ENCODE measurements at places on chromosomes 2 and 18.
A peak's percentile ranks its signal among the peaks of the same experiment; 100 is the strongest.

GRCh38 chr18:58748899-58749595 is 77.8 kb downstream of the MALT1 start:
- DNase-seq = no peak

GRCh38 chr2:179311101-179311500 is 46.5 kb upstream of the SESTD1 start:
- no peak for DNase-seq

DNA sequence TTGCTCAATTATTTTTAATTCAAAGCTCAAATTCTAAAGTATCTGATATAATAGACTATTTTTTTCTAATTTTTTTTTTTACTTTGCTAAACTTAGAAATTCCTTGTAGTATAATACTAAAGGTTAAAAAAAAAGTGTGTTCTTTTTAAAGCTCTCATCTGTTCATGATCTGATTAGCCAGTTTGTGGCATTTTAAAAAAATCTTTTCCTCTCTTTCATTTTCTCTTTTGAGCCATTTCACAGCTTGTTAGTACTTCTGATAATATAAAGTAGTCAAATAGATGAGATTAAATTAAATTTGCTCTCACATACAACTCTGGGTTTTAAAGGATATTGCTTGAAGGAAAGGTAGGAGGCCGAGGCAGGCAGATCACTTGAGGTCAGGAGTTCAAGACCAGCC is 40.7 kb upstream of the NEMP2 start:
- no peak for DNase-seq

- peak; percentile 93 for DNase-seq
Measured at GRCh38 chr2:191247381-191248057, 2.3 kb downstream of the MYO1B start.

DNA sequence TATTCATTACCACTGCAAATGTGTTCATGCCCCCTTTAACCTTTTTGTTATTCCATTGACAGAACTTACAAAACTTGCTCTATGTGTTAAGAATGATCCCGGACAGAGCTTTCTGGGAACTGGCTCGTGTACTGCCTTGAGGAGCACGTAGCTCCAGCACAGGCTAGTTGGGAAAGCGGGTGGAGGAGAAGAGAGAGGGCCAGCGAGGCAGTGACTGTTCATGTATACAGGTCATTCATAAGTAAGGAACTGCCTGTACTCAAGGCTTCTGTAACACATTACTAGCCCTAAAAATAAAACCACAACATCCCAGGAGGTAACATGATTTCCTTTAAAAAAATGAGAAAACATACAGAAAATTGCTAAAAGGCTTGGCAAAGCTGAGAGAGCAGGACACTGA is 109.0 kb downstream of the STK39 start:
- peak; percentile 6 for DNase-seq

DNA sequence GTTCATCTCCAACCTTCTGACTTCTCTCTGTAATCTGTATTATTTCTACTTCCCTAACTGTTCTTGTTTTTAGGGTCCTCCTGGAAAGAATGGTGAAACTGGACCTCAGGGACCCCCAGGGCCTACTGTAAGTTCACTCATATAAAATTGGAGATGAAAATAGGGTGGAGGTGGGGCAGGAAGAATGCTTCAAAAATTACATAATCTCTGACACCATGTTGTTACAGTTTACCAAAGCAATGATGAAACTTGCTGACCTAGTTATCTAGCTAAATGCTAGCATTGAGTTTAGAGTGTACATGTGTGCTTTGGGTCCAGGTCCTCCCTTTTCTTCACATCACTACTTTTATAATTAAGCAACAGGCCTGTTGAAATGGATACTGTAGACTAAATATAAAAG is 23.1 kb downstream of the COL3A1 start:
- DNase-seq = no peak

- DNase-seq = no peak
Measured at GRCh38 chr2:56084111-56084901, 99.5 kb upstream of the CCDC85A start.

- no peak for DNase-seq
Measured at GRCh38 chr2:86485103-86485502, 43.9 kb downstream of the KDM3A start.

DNA sequence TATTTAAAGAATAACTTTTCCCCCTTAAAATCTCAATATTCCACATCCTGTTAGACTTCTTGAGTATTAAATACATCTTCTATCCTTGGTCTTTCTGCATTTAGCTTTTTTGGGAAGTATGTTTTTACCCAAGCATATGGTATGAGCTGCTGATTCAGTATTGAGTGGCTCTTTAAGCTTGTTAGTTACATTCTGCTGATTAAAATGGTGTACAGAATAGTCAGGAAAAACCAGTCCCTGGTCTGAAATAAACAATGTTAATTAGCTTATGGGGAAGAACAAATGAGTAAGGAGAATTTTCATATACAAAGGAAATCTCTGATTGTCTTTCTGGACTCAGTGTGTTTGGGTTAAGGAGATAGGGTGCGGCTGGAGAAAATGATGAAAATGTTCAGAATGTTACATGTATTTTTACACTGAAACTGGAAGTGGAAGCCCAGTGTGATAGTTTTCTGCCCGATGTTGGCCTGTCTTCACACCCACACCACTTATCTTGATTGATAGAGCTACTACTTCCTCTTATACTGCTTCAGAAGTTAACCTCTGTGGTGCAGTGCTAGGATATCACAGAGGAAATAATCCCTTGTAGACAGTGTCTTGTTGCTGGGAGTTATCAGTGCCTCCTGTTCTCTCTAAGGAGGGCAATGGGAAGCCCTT is 84.0 kb downstream of the MSH2 start:
- DNase-seq = no peak

DNA sequence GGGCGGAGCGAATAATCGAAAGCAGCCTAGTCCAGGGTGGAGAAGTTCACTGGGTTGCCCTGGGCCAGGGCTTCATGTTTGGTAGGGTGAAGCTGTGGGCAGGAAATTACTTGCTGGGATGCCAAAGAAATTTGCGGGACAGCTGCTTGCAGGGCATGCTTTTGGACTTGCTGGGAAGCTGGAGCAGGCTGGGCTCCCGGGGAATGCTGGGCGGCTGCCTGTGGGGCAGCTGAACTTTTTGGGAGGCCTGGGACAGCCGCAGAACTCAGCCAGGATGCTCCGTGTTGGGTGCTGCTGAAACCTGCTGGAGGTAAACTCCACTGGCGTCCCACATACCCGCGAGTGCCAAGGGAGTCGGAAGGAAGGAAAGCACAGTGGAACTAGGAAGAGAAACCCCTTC is 31.9 kb downstream of the ASB1 start:
- no peak for DNase-seq

DNA sequence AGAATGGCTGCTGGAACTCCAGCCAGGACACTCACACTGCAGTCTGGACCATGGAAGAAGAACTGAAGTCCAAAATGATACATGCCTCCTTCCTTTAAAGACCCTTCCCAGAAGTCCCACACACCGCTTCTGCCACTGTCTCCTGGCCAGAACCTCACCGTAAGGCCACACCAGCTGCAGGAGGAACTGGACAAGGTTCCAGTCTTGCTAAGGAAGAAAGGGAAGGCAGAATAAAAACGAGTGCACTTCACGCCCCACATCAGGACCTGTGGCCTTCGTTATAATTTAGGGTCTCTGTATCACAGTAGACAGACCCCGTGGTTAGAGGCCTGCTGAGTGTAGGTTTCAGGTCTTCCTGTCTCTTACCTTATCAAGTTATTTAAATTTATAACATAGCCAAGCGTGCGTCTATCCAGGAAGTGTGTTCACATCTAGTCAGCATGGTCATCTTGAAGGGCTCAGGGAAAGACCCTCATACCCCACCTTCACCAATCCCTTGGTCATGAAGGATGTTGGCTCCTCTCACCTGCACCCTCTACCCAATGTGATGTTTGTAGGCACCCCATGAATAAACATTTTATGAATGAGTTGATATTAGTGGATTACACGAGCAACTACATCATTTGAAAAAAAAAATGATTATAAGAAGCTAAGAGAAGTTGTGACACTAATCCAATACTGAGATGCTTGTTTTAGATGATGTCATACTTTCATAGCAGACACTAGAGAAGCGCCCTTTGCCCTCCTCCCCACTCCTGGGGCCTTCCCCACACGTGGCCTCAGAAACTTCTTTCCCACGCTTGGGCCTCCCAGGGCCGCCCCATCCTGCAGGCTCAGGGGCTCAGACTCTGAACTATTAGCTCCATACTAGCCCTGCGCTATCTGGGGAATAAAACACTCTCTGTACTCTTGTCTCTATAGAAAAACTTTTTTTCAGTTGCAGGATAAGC is 157.6 kb downstream of the FAM210A start:
- no peak for DNase-seq

DNA sequence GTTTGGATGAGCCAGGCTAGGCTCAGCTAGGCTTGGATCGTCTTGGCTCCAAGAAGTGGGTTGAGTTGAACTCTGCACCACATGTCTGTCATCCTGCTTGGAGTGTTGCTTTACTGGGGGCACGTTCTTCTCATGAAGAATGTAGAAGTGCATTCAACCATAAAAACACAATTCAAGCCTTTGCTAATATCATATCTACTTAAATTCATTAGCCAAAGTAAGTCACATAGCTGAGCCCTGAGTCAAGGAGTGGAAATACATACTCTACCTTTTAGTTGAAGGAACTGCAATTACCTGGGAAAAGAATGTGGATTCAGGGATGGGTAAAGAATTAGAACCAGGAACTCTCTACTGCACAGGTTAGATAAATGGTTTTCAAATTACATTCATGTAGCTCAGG is 360.4 kb upstream of the KCNH7 start:
- DNase-seq = no peak

DNA sequence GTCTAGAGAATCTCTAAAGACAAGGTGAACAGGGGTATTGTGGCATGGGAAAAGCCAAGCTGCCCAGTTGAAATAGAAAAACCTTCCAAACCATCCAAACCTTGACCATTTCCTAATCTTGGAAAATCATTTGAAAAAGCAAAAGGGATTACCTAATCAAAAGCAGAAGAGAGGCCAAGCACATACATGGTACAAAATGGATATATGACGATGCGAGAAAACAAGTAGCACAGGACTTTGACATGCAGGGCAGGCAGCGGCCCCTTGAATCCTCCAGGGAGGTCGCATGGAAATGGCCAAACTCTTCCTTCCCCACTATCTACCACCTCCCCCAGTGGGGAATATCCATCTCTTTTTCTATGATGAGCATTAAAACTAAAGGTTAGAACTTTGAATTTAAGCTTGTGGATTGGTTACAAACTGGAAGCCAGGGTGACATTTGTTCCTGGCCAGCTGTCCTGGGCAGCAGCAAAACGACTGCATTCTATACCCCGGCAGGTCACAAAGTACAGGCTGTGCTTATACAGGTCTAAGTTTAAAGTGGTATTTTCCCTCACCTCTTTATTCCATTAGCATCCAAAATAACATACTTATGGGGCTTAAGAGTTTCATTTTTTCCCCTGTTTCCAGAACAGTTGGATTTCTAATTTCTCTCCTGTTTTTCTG is 24.7 kb downstream of the MYOM1 start:
- DNase-seq = no peak

GRCh38 chr2:209146682-209147320 is 277.0 kb upstream of the MAP2 start:
- DNase-seq = no peak

DNA sequence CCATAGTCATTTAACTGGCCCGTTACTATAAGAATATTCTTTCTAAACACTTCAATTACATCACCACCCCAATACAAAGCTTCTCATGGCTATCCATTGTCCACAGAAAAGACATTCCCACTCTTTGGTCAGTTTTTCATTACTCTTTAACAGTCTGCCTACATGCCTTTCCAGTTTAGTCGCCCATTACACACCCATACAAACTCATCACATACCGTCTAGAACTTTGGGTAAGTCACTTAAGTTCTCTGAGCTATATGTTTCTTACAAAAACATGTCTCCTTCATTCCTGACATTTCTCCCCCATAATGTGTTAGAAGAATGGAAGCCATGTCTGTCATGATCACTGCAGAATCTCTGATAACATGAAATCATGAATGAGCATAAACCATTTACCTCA is 108.2 kb upstream of the STK17B start:
- peak; percentile 89 for DNase-seq

- DNase-seq = no peak
Measured at GRCh38 chr2:239444626-239445577, 44.1 kb upstream of the HDAC4 start.

GRCh38 chr2:21715887-21716286 is 592.1 kb downstream of the TDRD15 start:
- no peak for DNase-seq

DNA sequence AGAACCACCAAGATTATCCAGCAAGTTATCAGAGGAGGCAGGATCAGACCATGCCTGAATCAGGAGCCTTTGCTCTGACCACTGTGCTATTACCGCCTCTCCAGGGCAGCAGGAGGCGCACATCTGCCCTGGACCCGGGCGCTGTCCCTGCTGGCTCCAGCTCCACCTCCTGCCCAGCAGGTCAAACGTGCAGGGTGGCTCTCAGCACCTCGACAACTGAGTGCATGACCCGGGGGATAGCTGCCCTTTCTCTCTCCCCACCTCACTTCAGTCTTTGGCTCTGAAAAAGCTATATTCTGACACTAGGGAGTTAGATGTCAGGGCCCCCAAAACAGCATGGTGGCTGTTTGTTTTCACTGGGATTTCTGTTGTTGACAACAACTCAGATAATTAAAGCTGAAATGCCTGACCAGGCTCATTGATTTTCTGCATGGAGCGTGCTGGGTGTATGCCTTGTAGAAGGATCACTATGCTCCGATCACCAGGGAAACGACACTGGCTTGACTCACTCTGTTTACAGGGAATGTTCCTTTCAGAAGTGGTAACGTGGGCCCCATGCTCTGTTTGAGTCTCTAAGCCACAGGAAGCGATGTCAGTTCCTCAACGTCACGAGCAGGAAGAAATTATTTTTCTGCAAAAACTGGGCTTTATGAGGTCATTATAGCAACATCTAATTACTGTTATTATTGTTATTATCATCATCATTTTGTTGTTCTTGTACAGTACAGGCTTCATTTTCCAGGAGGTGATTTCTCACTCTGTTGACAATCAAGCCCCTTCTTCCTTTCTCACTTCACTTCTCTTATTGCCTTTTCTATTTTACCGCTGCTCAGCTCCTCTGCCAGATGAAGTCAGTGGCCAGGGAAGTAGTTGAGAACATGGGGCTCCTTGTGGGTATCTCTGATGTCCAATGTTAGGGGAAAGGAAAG is 125.6 kb downstream of the PLB1 start:
- peak; percentile 91 for DNase-seq

GRCh38 chr2:162065767-162066166 is 8.2 kb downstream of the DPP4 start:
- DNase-seq = no peak

GRCh38 chr2:174339561-174340399 is 5.0 kb downstream of the SP9 start:
- no peak for DNase-seq

GRCh38 chr2:117308861-117309770 is 505.4 kb upstream of the DDX18 start:
- DNase-seq = no peak

DNA sequence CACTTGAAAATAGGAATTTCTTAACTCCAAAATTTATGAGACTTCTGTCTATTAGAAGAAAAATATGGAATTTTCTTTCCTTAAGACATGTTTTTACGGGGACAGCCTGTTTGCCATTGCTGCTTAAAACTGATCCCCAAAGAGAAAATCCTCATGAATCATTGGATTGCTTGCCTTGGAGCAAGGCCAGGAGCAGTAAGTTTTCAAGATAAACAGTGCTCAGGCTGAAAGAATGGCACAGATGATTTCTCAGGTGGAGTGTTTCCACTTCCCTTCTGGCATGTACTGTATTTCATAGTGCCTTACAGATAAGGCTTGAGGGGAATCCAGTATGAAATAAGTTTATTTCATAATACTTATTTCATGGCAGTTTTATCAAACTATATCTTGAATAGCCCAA is 74.3 kb upstream of the MMADHC start:
- peak; percentile 84 for DNase-seq

All from fibroblast of skin of back (primary cell).